Dorsolateral prefrontal cortex (tissue), 122 donors: ENCODE measurements at places on chromosomes 16 and 17.

- no peak for DNase-seq
Observed at GRCh38 chr16:74372369-74372768, 3.7 kb upstream of the NPIPB15 start.

DNA sequence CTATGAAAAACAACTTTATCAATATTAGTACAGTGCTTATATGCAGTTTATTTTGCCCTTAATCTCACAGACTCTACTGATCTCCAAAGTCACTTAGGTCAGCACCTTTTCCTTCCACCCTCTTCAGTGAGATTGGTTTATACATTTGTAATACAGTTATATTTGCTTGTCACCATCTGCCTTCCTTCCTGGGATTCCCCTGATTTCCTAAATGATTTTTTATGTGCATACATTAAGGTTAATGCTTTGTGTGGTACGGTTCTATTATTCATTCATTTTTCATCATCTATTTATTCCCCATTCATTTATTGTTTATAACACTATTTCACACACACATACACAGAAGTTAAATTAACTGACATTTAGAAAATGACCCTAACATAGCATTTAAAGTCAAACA lies 419.8 kb upstream of the CDH11 start:
- DNase-seq, result no peak

- no peak for DNase-seq
Observed at GRCh38 chr17:57309479-57309878, 53.2 kb downstream of the MSI2 start.

DNA sequence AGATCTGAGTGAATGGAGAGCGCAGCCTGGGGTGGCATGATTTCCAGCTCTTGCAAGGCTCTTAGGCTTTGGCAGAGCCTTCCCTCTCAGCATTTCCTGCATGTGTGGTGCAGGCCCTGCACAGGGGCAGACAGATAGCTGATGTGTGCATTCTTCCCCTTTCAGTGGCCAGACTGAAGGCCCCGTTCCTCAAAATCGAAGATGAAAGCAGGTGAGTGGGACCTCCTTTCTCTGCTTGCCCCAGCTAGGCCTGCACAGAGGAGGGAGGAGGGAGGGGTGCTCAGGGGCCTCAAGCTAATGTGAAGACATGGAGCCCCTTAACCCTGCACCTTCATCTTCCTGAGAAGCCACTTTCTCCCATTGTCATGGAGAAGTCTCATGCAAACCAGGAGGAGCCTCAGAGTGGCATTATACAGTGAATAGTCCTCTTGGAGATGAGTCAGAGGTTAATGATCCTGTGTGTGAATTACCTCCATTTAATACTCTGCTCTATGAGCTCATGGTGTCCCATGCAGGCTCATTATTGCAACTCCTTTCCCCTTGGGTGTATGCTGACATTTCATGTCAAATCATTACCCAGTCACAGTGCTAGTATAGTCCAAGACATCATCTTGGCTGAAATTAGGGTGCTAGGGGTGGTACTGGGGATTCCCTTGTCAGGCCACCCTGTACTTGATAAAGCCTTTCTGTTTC lies 20.4 kb upstream of the ADAM11 start:
- no peak for DNase-seq

GRCh38 chr16:22625967-22626366 lies 115.3 kb downstream of the NPIPB5 start:
- DNase-seq, result no peak

DNA sequence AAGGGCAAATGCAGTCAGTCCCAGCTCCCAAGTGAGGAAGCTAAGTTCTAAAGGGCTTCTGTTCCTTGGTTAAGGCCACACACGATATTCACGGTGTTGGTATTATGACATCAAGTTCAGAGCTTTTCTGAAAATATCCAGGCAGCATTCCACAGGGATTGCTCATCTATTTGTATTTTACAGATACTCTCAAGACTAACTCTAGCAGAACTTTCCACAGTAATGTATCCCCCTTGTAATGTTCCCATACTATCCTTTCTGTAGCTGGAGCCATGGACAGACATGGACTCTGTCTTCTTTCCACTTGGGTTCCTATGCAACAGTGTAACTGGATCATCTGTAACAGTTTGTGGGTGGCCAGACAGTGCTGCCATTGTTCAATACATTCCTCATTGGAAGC lies 13.5 kb downstream of the SDR42E1 start:
- DNase-seq, result no peak
